Occipital lobe (tissue), 3 donors: ENCODE measurements at places on chromosomes 4 and X.

DNA sequence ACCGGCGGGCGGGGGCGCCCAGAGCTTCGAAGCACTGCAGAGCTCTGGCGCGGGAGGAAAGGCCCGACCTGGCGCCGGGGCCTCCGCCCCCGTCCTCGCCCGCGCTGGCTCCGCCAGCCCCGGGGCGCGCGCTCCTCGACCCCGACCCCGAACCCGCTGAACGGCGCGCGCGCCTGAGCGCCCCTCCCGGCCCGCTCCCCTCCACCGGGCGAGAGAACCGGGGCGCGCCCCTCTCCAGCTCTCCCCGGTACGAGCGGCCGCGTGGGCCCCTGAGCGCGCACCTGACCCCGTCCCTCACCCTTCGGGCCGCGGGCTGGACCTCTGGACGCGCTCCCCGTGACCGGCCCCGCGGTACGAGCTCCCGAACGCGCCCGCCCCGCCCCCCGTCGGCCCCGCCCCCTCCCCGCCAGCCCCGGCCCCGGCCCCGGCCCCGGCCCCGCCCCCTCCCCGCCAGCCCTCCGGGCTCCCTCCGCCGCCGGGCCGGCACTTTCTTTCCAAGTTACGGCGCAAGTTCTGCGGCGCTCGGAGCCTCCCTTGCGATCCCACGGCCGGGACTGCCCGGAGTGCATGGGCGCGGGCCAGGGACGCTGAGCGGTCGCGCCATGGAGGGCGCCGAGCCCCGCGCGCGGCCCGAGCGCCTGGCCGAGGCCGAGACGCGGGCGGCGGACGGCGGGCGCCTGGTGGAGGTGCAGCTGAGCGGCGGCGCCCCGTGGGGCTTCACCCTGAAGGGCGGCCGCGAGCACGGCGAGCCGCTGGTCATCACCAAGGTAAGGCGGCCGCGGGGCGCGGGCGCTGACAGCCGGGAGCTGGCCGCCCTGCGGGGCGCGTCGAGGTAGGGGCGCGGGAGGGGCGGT is at the start of gene SHROOM2:
TSS of gene SHROOM2 (plus strand) at position 486 of the 854 bp plus-strand sequence. CDS start at position 603, 117 bp downstream.
- DNase-seq: no peak

DNA sequence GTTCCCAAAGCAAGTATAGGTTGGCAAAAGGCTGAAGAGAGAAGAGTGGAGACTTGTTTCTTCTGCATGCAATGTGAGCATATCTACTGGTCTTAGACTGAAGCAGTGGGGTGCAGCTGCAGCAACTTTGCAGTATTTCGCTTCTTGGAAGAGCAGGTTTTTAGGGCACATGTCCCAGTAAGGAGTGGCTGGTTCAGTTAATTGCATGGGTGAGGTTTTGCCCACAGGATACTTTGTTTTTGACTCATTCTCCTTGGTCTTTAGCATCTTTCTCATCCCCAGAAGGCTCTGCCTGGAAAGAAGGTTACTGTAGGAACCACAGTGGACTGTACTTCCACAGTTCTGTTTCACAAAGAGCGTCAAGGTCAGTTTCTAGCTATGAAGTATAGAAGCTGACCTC is 68.0 kb upstream of the NR3C2 start:
- DNase-seq: no peak

- no peak for DNase-seq
Observed at GRCh38 chr4:86544310-86544966, 49.7 kb upstream of the PTPN13 start.

GRCh38 chrX:18687856-18688495 is 16.1 kb upstream of the RS1 start:
- DNase-seq: no peak

DNA sequence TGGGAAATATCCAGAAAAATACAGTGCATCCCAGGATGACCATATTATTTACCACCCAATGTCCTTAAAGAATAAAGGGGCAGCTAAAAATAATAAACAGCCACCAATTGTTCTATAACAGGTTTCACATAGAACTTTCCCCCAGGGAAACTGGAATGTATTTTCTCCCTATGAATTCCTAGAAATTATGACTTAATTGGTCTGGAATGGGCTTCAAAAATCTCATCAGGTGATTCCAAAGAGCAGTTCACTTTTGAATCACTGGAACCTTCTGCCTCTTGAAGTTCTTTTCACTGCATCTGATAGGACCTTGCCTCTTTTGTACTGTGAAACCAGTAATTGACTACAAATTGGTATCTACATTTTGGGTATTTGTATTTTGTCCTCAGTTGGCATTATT is 119.3 kb downstream of the ZNF330 start:
- no peak for DNase-seq
